ENCODE measurements at places on chromosomes 11 and 22. TPM values are rescaled to one million over a fixed set of nuclear protein-coding genes. Genes with fewer than 3 reads are reported as not detected.

Gene SLC22A9
- total RNA-seq: not detected

Gene TPBGL
- 0.12 TPM for total RNA-seq

Gene MS4A4A
- total RNA-seq: 11.6 TPM

Gene TAF6L
- total RNA-seq: 9.5 TPM

Gene TMPRSS4
- not detected for total RNA-seq

Gene DHCR7
- total RNA-seq: 26.8 TPM

DNA sequence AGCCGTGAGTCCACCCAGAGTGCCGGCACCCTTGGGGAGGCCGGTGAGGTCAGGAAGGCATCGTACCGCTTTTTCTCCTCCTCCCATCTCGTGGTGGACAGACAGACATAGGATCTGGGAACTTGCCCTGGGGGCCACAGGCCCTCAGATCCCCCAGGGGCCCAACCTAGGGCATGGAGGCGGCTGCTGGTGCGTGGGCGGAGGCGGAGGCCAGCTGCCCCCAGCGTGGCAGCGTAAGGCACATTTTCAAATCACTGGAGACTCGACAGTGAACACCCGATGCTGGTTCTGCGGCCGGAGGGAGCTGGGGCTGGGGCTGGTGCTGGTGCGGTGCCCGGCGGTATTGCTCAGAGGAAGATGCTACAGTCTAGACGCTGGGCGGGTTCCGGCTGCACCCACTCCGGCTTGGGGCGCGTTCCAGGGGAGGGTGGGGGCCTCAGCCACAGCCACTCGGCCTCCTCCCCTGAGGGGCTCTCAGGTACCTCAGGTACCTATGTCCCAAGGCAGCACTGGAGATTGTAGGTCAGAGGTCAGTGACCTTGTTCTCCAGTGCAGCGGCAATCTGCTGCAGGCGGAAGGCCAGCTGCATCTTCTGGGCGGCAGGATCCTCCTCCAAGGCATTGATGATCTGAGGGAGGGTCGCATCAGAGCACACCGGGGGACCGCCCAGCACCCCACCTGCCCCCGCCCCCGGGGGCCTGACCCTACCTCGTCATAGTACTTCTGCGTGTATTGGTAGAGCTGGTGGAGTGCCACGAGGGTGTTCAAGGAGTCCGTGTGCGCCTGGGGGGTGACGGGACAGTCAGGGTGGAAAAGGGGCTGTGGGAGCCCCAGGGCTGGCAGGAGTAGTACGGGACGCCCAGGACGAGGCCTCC is 5.2 kb upstream of the MAPK11 start:
- DNase-seq: no peak

DNA sequence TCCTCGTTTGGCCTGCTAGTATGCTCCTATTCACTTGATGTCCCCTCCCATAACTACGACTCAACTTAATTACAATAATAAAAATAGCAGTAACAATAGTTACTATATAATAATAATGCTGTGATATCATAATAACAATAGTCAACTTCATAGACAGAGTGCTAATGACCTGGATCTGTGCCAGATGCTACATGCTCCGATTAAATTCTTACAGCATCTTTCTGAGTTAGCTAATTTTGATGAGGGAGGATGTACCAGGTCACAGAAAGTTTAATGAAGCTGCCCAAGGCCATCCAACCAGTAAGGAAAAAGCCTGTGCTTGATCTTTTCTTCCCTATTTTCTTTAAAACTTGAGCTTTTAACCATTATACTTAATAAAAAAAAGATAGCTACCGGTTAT is 413.4 kb upstream of the LRRC4C start:
- DNase-seq: no peak

- peak; percentile 62 for DNase-seq
These were observed 12.9 kb upstream of the CRKL start for GRCh38 chr22:20904008-20904979.

DNA sequence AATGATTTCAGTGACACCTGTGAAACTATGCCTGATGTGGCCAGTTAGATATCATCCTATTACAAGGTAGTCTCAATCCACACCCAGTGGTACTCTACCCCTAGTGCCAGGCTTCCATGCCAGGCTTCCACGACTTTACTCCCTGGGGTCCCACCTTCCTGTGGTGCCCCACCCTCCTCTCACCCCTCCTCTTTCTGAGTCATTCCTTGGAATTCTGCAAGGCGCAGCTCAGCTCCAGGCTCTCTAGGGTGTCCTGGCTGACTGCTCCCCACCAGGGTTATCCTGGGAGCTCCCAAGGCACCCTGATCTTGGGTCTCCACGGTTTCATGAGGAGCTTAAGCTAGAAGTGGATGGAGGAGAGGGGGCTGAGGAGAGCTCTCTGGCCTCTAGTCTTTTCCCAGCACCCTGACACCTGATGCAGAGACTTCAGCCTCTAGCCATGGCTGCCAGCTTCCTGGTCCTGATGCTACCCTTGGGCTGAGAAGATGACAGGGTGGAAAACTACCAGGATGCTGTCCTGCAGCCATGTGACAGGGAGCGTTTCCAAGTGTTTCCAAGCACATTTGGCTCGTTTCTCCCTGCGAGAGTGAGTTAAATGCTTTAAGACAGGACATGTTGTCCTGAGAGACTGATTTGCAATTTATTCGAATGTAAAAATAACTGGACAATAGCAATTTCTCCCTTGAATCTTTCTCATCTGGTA is 1461.2 kb downstream of the TBC1D22A start:
- DNase-seq: peak; percentile 21

GRCh38 chr22:36227396-36227795 is 11.9 kb downstream of the APOL2 start:
- no peak for DNase-seq

- no peak for DNase-seq
These were observed 38.8 kb downstream of the OSBPL5 start for GRCh38 chr11:3126207-3126865.

- peak; percentile 89 for DNase-seq
These were observed 89.8 kb upstream of the PARVA start for GRCh38 chr11:12287374-12288211.

- no peak for DNase-seq
These were observed 202.0 kb downstream of the NTM start for GRCh38 chr11:131572423-131572822.

- peak; percentile 50 for DNase-seq
These were observed 16.4 kb upstream of the ASCC2 start for GRCh38 chr22:29854432-29854831.

- DNase-seq: no peak
These were observed 18.1 kb upstream of the RDX start for GRCh38 chr11:110314366-110315095.

DNA sequence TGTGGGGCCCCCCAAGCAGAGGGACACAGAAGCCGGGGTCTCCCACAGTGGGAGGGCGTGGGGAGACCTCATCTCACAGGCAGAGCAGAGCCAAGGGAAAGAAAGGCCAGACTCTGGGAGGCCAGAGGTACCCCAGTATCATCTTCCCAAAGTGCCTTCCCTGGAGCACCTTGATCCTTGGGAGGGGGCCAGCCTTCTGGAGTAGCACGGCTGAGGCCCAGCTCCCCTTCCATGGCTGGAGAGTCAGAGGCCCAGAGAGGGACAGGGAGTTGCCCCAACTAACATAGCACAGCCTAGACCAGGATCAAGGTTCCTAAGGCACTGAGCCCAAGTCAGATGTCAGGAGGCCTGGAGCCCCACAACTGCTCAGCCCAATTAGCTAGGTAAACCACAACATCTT is 50.6 kb downstream of the ELFN2 start:
- no peak for DNase-seq

GRCh38 chr11:61310749-61311148 is 15.6 kb upstream of the VWCE start:
- DNase-seq: no peak
